Activated T-helper 2 cell treated with anti-CD3 and anti-CD28 coated beads, Interferon-gamma antibody, Interleukin-2, Interleukin-4, amounts not matched to agents 10 μg/mL and 5 μg/mL and 100 μg/mL, durations not matched to agents 14 hours and 24 hours and 36 hours (primary cell): ENCODE measurements at places on chromosomes 6 and 20. TPM values are rescaled to one million over a fixed set of nuclear protein-coding genes. Genes with fewer than 3 reads are reported as not detected.

- no peak for DNase-seq
Observed at GRCh38 chr20:50664254-50664653, 27.1 kb downstream of the RIPOR3 start.

ARHGAP40 gene
- total RNA-seq: not detected in 2 replicates

DNA sequence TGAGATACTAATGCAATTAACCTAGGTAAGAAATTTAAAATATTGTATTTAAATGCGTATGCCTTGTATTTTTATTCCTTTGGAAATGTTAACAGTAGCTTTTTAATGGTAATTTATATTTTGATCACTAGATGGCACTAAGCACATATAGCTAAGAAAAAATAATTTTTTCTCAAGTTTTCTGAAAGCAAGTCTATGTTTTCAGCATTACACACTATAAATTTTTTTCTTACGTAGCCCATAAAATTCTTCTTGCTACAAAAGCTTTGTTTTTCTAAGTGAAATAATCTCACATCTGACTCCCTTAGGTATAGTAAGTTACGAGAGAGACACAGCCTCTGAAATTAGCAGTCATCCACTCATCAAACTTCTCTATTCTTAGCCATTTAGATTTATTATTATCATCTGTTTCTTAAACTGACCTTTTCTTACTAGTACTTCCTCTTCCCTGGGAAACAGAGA is 35.7 kb downstream of the TSPYL4 start:
- no peak for DNase-seq

- DNase-seq: no peak
Observed at GRCh38 chr6:105493736-105494135, 90.9 kb upstream of the PREP start.

TMEM244 gene
- total RNA-seq: not detected in 2 replicates

DNA sequence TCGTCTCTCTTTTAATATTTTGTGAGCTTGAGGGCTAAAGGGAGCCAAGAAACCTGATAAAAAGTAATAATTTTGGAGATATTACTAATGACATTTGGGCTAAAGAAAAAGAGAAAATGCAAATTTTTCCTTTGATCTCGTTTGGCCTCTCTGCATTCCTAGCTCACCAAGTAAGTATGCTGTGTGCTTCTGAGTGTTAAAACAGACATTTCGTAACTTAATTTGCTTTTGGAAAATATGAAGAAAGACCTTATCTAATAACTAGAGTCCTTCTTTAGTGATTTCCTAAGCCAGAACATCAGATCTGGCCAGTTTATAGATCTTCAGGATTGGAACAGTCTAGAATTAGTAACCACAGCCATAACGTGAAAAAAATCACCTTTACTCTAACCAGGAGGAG is 872.9 kb upstream of the SLC35B3 start:
- no peak for DNase-seq

FNDC1 gene
- 0.05 TPM in 1 of 2 replicates, not detected in the other for total RNA-seq

FOXS1 gene
- not detected in 2 replicates for total RNA-seq

DNA sequence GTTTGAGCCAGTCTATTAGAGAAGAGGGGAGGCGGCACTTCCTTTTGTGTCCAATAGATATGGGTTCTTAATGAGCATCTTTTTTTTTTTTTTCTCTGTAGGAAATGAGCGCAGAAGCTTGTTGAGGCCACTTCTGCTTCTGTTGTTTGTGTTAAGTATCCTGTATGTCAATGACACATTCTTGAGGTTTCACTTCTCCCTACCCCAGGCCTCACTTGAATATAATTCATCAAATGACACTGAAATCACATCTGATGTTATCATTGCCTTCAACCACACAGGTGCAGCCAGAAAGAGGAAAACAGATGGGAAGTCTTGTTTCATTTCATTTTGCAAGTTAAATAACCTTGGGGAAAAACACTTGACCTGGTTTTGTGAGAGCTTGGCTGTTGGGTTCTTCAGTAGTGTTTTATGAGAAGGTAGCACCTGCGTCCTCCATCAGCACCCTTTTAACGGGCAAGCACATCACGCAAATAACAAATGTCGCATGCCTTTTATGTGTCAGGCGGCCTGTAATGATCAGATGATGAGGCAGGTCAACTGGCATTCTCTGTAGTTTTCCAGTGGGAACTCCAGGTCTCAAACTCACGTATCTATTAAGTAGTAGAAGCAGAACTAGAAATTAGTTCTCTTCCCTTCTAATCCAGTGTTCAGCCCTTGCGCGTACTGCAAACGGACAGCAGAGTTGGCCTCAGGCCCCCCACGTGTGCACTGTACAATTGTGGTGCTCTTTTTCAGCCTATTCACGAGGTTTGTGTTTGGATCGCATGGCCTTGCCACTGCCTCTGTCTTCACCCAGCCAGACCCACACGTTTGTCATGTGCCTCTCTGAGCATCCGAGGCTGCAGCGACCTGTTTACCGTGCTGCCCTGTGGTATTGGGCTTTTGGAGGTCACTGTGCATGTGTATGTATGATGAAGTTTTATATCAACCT is 23.5 kb downstream of the PLEKHG1 start:
- DNase-seq: no peak
